ENCODE measurements at places on chromosomes 7 and 10.

DNA sequence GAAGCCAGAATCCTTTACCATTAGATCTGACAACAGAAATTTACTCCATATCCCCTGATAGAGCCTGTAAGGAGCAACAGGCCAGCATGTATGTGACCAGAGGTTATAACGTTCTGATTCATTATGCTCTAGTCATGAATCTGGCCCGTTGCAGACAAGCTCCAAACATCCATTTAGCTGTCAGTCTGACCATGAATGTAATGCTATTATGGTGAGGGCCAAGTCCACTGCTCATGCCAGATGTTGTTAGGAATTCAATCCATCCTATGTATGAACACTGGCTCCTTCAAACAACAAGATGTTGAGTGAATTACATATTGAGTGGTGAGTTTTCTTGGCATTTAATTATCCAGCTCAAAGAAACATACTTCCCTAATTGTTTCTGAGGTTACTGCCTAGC lies 610.1 kb upstream of the ANKRD30A start:
- DNase-seq, result peak; percentile 71

- no peak for DNase-seq
These were observed 139.8 kb downstream of the ADARB2 start for GRCh38 chr10:1597370-1598146.

DNA sequence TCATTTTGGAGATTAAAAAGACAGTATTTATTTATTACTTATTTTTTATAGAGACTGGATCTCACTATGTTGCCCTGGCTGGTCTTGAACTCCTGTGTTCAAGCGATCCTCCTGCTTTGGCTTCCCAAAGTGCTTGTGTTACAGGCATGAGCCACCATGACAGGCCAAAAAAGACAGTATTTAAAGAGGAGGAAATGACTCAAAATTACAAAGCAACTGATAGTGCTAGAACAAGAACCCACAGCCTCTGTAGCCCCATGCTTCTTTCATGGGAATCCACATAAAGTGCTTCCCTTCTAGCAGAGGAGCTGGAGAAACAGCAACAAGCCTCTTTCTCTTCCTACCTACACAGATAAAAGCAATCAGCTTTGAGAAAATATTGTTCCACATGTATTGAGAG lies 230.7 kb upstream of the PODXL start:
- no peak for DNase-seq

DNA sequence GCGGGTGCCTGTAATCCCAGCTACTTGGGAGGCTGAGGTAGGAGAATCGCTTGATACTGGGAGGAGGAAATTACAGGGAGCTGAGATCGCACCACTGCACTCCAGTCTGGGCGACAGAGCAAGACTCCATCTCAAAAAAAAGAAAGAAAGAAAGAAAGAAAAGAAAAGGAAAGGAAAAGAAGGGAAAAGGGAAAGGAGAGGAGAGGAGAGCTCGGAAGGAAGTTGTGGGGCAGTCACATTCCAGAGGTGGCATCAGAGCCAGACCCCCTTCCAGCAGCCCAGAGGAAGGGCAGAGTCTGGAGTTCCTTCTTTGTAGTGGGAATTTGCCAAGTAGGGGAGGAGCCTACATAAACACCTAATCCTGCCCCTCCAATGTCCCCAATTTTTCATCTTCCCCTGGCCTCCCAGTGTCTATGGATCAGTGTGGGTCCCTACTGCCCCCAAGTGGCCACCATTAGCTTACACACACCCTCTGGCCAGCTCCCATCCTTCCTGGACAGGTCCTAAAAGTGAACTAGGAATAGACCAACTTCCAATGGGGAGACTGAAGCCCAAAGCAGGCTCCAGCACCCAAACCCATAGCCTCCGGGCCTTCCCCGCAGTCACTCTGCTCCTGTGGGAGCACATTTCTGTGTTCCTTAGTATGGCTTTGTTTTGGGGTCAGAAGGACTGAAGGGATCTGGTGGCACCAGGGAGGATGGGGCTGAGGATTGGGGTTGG lies 39.6 kb upstream of the HSPB1 start:
- peak; percentile 60 for DNase-seq

DNA sequence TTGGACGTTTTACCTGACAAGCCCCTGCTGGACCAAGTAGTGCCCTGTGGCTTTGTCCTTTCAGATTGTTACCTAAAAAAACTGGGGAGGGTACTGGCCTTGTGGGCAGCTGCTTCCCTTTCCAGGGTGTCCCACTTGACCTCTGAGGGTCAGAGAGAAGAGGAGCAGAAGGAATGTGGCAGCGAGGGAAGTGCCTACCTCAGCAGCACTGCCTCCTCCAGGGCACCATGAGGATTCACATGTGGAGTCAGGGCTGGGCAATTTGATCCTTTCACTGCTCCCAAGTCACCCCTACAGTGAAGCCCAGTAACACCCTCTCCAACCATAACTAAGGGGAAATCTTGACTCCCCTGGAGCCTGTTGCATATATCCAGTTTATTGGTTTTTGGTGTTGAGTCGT lies 64.6 kb downstream of the ITGB1 start:
- DNase-seq, result no peak

DNA sequence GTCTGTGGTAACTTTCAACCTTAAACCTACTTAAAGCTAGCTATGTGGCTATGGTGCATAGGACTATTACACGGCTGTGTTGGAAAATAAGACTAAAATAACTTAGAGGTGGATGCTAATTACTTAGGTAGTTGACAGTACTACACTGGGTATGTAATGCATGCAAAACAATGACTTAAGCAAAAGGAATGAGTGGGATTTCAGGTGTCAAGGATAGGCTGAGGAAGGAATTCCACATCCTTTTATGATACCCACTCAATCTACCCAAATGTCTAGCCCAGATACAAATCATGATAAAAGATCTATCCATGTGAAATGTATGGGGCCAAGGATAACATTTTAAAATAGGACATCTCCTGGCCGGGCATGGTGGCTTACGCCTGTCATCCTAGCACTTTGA lies 13.9 kb downstream of the CDNF start:
- DNase-seq, result no peak

GRCh38 chr10:51683031-51683691 lies 16.2 kb downstream of the CSTF2T start:
- peak; percentile 66 for DNase-seq

DNA sequence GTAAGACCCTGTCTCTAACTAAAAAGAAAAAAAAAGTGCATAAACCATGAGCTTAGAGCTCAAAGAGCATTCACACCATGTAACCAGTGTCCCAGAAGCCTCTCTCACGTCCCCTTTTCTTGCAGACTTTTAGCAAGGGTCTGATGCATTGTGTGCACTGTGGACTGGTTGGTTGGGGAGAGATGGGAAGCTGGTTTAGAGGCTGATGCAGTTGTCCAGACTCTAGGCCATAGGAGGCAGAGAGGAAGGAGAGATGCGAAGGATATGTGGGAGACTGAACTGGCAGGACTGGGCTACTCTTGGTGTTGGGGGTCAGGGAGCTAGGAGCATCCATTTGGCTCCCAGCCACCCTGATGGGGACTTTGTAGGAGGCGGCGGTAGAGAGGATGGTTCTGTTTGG lies 1.8 kb downstream of the SSC4D start:
- DNase-seq, result no peak

- DNase-seq, result no peak
These were observed 277.8 kb upstream of the NEBL start for GRCh38 chr10:21174715-21175495.

- no peak for DNase-seq
These were observed 86.9 kb upstream of the KCND2 start for GRCh38 chr7:120185940-120186682.

DNA sequence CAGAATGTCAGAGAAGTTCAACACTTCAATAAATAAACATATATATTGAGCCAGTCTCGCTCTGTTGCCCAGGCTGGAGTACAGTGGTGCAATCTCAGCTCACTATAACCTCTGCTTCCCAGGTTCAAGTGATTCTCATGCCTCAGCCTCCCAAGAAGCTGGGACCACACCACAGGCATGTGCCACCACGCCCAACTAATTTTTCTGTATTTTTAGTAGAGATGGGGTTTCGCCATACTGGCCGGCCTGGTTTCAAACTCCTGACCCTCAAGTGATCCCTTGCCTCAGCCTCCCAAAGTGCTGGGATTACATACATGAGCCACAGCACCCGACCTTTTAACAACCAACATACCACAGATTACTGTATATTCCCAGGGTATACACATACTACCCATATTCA lies 134.2 kb downstream of the JMJD1C start:
- no peak for DNase-seq

DNA sequence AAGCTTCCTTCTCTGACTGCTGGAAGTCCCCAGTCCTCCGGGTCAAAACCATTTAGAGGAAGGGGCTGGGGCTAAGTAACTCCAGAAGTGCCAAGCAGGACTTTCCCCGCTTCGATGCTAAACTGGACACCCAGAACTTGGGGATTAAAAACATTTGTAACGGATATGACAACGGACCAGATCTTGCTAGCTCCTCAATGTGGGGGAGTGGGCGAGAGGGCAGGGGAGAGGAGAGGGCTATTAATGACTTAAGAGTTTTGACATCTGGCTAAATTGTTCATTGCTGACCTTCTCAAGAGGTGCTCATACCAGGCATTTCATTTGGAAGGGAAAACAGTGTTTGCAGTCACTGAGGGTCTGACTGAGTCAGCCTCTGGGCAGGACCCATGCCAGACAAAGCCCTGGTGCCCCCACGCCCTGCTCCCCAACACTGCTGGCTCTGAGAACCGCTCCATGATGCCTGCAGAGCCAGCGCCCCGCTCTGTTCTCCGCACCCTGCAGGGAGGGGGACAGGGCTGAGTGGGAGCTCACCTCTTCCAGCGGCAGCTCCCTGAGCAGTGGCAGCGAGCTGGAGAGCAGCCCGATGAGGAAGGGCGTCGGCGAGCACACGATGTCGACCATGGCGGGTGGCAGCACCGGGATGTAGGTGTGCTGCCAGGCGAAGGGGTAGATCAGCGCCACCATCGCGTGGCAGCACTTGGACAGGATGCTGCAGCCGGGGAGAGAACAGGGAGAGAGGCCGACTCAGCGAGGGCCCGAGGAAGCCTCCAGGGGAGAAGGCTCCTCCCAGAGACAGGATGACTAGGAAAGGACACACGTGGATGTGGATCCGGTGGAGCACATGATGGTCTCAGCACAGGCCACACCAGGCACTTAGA lies 47.7 kb upstream of the MKRN1 start:
- no peak for DNase-seq

DNA sequence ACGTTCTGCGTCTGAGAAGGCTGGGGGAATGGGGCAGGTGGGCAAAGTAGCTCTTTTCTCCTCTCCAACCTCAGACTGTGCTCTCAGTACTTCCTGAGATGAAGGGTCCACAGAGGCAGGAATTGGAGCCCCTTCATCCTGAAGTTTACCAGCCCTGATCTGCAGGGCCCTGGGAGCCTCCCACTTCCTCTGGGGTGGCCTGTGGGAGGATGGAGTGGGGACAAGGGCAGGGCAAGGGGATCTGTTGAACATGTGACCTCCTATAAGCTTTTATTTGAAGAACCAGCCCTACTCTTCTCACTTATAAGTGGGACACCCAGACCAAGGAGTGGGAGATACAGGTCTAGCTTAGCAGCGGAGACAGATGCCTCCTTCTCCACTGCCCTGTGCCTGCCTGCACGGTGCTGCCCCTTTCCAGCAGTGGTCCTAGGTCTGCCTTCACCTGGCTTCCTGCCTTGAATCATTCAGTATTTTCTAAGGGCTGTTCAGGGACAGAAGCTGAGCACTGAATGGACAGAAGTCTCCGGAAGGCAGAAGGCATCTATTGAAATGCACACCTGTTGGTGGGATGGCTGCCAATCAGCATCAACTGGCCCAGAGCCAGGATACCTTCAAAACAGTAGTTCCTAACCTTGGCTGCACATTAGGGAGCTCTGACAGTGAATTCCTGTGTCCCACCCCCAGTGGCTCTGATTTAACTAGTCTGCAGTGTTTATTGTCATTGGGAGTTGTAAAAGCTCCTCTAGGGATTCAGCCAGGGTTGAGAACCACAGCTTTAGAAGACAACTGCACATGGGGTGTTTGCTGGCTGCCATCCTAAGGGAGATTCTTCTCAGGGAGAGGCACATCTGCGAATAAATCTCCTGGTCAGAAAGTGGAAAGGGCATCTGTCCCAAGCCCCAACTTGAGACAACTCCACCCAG lies 2.7 kb upstream of the ARHGAP22 start:
- no peak for DNase-seq

GRCh38 chr7:125436220-125436619 lies 506.6 kb upstream of the POT1 start:
- no peak for DNase-seq

DNA sequence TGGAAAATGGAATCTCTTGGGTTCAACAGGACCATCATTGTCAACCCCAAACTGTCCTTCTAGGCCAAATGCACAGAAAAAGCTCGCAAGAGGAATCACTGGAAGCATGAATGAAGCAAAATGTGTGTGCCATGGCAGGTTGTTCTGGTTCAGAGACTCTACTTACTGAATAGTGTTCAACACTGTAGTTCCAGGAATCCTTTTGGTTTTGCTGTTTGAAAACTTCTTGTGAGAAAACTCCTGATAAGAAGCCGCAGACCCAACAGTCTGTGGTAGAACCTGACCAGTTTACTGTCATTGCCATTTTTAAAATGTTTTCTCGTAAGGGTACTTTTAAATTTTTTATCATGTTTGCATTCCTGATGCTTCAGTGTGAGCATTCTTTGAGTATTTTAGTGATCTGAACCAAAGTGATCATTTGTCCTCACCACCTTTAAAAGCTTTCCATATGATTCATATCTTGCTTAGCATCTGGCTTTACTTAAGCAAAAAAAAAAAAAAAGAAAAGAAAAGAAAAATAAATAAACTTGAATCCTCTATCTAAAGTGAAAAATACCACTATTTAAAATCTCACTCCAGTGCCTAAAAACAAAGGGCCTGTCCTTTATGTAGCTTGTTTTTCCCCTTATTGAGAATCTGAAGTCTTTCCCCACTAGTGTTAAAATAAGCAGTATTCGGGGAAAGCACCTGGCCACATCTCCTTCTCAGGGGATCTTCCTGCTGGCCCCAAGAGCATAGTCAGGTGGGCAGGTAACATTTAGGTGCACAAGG lies 92.4 kb downstream of the WNT2 start:
- peak; percentile 57 for DNase-seq

DNA sequence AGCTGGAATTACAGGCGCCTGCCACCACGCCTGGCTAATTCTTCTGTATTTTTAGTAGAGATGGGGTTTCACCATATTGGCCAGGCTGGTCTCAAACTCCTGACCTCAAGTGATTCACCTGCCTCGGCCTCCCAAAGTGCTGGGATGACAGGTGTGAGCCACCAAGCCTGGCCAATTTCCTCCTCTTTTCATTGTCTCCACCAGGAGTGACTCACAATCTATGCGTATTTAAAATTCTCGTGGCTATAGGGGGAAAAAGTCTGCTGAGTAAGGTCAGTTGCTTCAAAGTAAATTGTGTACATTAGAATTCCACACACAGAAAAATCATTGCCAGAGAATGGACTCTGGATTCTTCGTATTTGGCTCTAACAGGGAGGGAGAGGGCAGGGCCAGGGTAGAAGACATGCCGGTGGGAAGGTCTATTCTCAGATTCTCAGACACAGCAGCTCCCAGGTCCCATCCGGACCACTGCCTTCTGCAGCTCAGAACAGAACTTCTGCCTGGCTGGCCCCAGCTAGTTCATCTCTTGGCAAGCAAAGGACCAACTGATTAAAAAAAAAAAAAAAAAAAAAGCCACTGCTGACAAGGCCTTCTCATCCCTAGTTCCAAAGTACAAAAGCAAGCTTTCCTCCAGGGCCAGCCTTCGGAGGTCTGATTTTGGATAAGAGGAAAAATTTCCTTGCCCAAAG lies 22.2 kb downstream of the PSPH start:
- peak; percentile 20 for DNase-seq
